ENCODE measurements at places on chromosomes 13 and 19.

- peak; percentile 65 for DNase-seq
Measured at GRCh38 chr13:112931028-112931934, 37.7 kb upstream of the MCF2L start.

- no peak for DNase-seq
Measured at GRCh38 chr19:2112516-2113320, 16.0 kb downstream of the IZUMO4 start.

DNA sequence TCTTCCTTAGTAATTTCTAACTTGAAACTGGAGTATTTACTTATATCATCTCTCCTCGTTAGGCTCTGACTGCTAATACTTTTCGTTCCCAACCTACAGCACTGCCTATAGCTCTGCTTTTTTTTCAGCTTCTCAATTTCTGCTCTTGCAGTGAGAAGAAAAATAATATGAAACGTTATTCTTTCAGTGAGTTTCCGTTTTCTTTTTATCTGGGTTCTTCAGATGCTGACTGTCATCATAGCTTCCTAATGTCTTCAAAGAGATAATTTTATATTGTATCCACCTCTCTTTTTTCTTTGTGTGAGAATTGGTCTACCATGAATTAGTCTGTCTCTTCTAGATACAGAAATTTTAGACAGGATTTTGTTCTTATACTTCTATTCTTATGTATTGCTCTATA is 454.9 kb downstream of the LMO7 start:
- DNase-seq, result no peak

GRCh38 chr13:50512474-50513299 is 330.8 kb downstream of the DLEU7 start:
- peak; percentile 86 for DNase-seq

- DNase-seq, result peak; percentile 40
Measured at GRCh38 chr19:6551607-6552450, 21.0 kb downstream of the TNFSF9 start.

DNA sequence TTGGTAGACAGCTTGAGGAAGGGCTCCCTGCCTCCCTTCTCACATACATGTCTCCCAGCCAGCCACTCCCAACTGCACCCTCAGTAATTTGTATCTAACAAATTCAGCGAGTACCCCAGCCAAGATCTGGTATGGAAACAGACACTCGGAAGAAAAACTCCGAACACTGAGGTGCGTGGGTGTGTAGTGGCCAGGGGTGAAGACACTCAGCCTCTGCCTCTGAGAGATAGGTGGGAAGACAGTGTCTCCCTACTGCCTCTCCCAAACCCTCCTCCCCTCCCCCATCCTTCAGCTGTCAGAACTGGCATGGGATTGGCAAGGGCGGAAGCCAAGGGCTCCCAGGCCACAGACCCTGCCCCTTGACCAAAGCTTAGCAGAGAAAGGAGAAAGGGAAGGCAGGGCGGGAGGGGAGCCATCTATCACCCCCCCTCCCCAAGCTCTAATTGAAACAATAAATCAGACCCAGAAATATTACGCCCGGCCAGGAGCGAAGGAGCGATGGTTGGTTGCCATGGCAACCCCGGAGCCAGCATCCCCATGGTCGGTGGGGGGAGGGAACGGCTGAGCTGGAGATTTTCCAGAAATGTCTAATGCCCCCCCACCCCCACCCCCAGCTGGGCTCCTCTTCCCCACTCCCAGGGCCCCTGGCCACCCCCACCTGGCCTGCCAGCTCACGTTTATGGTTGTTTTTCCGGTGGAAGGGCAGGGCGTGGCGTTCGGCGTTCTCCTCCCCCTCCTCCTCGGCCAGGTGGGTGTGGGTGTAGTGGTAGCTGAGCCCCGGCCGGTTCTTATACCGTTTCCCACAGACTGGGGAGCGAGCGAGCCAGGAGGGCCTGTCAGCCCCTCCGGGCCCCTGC is 7.0 kb downstream of the DPF1 start:
- DNase-seq, result no peak

- DNase-seq, result no peak
Measured at GRCh38 chr19:16608290-16608739, 19.7 kb downstream of the MED26 start.

DNA sequence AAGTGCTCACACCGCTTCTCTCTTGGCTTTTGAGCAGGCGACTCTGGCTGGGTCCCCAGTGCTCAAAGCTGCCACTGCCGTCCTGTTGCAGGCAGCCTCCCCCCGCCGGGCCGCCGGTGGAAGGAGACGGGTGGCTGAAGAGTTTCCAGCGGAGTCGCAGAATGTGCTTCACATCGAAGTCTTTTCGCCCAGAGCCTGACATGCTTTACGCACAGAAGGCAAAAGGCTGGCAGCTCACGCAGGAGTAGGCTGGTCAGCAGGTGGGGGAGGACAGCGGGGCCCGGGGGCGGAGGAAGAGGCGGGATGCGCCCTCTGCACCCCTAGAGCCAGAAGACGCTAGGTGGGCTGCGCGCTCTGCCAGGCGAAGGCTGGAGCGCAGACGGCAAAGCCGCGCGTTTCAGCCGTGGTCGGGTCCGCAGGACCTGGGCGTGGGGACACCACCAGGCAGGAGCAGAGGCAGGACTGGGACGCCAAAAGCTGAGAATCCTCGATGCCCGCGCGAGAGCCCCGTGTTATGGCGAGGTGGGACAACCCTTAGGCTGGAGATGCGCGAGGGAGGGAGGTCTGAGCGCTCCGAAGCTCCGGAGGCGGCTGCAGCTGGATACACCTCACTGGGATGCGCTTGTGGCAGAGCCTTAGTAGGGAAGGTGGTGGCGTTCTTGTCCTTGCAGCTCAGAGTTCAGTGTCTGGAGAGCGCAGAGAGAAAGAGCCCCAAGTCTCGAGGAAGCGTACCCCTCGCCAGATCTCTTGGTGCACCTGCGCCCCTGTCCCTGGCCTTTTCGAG is at the start of gene ATXN8OS:
Gene ATXN8OS, plus strand, starts transcription at position 329 of the 784 bp plus-strand sequence.
- peak; percentile 13 for DNase-seq

DNA sequence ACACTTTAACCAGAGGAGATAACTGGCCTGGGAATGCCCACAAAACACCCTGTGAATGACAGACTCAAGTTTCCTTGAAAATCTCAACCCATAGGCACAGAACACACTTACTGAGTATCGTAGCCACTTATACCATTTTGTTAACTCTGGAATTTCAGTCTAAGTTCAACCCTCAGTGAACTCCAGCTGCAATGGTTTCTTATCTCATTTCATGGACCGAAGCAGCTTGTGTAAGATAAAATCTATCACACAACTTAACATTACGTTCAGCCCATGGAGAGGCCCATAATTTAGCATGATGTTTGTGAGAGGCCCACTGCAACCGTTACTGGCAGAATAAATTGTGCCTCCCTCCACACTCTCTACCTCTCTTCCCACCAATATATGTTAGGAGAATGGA is 323.0 kb downstream of the DNAJC15 start:
- no peak for DNase-seq

DNA sequence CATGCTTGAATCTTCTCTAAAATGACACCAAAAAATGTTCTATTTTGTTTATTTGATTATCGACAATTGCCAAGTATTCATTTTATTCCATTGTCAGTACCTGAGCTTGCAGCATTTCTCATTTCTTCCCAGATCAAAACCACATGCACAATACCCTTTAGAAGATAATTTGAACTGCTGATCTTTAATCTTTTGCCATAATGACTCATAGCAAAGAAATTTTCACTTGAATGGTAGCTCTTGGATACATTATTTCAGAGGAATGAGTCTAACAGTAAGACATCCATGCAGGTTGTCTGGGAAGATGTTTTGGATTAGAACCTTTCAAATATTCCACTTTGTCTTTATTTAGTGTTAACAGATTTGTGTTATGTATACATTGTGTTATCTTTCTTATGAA is 42.0 kb upstream of the RXFP2 start:
- DNase-seq, result no peak

DNA sequence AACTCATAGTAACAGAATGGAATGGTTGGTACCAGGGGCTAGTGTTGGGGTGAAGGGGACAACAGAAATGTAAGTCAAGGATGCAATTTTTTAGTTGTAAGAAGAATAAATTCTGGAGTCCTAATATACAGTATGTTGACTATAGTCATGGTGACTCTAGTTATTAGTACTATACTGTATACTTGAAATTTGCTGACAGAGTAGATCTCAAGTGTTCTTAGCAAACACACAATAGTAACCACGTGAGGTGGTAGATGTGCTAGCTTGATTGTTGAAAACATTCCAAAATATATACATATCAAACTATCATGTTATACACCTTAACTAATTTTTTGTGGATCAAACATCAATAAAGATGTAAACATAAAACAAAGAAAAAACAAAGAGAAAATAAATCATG is 1345.1 kb upstream of the PCDH20 start:
- DNase-seq, result no peak

DNA sequence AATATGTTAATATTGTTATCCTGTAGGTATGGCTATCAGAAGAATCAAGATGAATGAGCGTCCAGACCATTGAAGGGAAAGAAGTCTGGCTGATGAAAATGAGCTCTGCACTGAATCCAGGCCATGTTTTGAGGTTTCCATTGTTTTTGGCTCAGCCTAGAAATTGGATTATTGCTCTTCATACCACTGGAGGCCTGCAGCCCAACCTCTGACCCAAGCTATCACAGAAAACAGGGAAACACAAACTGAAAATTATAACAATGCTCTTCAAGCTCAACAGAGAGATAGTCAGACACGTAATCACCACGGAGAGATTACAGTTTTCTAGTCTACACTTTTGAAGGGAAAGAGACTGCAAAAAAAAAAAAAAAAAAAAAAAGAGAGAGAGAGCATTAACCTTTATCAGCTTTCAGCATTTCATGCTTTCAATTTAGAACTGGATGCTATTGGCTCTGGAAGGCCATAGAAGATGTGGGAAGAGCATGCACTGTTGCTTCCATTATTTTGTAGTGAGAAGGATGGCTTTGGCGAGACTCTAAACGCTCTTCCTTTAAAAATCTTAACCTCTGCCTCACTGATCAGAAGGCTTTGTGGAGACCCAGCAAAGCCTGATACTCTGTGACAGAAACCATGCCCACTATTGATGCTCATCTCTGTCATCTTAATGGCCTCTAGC is 10.8 kb downstream of the EDNRB start:
- DNase-seq, result peak; percentile 35

DNA sequence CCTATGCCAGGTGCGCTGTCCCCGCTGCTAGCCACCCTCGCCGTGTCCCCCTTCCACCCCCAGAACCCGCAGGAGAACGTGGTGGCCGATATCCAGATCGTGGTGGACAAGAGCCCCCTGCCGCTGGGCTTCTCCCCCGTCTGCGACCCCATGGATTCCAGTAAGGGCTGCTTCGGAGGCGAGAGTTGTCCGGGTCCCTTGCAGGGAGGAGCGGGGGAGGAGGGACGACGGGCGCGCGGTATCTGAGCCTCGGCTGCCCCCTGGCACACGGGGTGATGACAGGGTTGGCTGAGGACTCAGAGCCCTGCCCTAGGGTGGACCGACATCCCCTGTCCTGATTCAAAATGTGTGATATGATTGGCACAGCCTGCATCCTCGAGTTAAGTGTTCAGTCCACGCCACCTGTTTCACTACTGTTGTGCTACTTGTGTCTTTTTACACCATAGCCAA is 653 bp downstream of the MVB12A start:
- DNase-seq, result peak; percentile 62

GRCh38 chr13:99227909-99228688 is 27.4 kb downstream of the UBAC2 start:
- DNase-seq, result no peak

- DNase-seq, result no peak
Measured at GRCh38 chr19:7733376-7733775, 1.5 kb upstream of the CLEC4G start.

DNA sequence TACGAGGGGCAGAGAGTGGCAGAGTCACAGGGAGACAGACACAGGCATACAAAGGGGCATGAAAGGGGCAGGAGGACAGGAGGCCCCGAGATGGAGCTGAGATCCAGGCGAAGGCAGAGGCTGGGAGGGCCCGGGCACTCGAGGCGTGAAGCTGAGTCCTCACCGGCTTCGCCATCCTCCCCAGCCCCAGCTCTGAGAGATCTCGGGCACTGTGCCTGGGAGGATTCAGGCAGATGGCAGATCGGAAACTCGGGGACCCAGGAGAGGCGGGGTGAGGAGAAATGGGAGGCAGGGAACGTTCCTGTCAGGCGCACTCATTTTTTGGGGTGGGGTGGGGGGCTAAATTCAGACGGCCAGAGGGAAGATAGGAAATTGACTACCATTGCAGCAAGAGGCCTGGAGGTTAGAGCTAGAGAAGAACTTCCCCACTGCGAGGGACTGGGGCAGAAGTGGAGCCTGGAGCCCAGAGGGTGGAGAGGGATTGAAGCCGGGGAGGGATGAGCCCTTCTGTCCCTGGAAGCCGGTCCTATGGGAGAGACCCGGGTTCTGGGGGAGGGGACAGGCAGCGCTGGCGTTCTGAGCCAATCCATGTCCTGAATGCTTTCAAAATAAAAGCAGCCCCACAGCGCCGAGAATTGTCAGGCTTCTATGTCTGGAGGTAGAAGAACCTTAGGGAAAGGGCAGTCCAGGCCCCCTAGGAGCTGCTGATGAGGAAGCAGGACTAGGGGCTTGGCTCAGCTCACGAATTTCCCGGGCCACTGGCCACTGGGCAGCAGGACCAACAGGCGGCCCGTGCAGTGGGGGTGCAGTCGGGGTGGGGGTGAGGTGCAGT is 12.6 kb downstream of the LRRC4B start:
- no peak for DNase-seq

- DNase-seq, result peak; percentile 76
Measured at GRCh38 chr13:99656092-99656745, 154.9 kb downstream of the TM9SF2 start.

DNA sequence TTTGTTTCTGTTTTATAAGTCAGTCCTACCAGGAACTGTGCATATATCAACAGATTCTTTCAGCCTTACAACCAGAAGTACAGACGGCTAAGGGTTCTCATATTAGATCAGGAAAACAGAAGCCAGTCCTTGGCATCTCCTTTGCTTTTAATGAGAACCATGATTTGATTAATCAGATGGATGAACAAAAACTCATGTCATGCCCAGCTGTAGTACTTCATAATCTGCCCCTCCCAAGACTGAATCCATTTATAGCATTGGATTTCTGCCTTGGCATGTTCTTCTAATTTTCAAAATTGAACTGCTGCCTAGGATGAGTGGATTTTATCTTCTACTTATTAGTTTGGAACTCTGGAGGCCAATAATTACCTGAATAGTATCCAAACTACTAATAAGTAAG is 617.2 kb downstream of the SLITRK5 start:
- no peak for DNase-seq
